Left cardiac atrium (tissue), 4 donors: ENCODE measurements at places on chromosomes 2 and 18. TPM values are rescaled to one million over a fixed set of nuclear protein-coding genes. Genes with fewer than 3 reads are reported as not detected.

Gene DSG2
- total RNA-seq, result 47.5 TPM

GRCh38 chr2:190530248-190530900 lies 4.1 kb downstream of the NEMP2 start:
- DNase-seq, result no peak

Gene LCT
- not detected for total RNA-seq

DNA sequence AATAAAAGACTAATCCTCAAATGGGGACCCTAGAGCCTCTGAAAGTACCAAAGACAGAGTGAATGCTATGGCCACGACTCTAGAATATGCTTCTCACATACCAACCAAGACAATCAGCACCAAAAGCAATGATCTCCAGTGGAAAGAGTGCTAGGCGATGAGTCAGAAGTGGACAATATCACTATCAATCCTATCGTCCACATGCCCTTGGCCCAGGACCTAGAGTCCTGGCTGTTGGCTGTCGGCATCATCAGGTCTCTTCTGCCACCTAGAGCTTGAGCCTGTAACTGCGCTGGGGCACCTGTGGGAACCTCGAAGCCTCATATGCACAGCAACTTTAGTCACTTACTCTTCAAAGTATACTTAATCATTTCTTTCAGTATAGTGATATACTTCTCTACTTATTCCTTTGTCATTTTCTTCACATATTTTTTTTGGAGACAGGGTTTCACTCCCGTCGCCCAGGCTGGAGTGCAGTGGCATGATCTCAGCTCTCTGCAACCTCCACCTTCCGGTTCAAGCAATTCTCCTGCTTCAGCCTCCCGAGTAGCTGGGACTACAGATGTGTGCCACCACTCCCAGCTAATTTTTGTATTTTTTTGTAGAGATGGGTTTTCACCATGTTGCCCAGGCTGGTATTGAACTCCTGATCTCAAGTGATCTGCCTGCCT lies 29.7 kb downstream of the NOL10 start:
- peak; percentile 65 for DNase-seq

DNA sequence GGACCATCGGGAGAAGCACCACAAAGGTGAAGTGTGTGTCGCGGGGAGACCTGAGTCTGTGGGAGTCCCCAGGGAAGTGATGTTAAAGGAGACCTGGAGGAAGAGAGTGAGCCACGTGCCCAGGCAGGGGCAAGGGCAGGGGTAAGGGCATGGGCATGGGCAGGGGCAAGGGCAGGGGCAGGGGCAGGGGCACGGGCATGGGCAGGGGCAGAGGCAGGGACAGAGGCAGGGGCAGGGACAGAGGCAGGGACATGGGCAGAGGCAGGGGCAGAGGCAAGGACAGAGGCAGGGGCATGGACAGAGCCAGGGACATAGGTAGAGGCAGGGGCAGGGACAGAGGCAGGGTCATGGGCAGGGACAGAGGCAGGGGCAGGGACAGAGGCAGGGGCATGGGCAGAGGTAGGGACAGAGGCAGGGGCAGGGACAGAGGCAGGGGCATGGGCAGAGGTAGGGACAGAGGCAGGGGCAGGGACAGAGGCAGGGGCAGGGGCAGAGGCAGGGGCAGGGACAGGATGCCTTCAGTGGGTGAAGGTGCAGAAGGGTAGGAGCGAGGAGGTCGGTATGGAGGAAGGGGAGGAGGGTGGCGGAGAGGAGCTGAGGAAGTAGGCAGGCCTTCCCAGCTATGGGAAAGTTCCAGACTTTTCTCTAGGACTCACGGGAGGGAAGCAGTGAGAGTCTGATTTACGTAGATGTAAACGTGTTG lies 33.3 kb downstream of the NTSR2 start:
- DNase-seq, result no peak

Gene GATA6
- total RNA-seq, result 59.6 TPM

Gene MOCOS
- total RNA-seq, result 1.4 TPM

GRCh38 chr2:169584005-169584877 lies at the start of gene PPIG:
Gene PPIG, plus strand, starts transcription at chr2:169584351. Its CDS starts 19,691 bp downstream, at chr2:169604042.
- DNase-seq, result peak; percentile 93

Gene LINC00305
- total RNA-seq, result not detected

Gene POLR1B
- 16.0 TPM for total RNA-seq

Gene LBX2
- 1.0 TPM for total RNA-seq

GRCh38 chr2:10930721-10931516 lies 19.2 kb downstream of the KCNF1 start:
- no peak for DNase-seq

Gene CEBPZOS
- 46.9 TPM for total RNA-seq

DNA sequence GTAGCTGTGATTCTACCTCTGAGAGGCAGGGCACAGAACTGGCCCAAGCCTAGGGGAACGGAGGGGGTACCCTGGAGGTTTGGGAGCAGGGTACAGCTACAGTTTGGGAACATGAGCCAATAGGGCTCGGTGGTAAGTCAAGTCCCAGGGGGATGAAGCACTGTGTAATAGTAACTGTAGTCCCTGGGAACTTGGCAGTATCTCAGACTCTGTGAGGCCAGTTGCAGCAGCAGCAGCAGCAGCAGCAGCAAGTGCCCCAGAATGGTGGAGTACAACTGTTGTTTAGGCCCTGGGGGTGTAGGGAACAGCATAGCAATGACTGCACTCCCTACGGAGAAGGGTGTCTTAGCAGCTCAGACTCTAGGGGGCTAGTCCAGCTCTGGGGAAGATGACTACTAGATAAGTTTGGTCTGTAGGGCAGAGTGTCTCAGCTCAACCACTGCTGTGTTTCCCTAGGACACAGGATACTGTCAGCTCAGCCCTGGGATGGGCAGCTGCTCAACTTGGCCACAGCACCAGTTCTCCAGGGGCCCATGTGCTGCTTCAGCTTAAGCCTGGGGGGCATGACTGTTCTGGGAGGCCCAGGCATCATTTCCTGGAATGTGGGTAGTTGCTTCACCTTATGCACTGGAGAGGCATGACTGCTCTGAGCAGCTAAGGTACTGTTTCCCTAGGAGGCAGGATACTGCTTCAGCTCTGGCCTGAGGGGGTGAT lies 20.5 kb downstream of the CARF start:
- DNase-seq, result no peak

Gene SOX11
- total RNA-seq, result 0.21 TPM

DNA sequence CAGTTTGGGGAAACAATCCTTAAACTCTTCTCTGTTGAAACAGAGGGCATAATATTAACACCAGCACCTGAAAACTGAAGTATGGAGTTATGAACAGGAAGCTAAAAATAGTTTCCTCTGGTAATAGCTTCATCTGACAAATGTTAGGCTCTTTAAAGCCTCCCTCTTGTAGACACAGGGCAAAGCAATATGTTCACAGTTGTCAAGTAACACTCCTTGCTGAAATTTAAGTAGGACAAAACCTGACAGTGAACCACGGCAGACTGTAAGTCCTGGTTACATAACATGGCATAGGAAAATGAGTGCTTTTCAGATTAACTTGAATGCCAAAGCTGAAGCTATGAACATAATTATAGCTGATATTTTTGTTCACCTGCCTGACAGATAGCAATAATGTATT lies 172.9 kb downstream of the CMPK2 start:
- no peak for DNase-seq

DNA sequence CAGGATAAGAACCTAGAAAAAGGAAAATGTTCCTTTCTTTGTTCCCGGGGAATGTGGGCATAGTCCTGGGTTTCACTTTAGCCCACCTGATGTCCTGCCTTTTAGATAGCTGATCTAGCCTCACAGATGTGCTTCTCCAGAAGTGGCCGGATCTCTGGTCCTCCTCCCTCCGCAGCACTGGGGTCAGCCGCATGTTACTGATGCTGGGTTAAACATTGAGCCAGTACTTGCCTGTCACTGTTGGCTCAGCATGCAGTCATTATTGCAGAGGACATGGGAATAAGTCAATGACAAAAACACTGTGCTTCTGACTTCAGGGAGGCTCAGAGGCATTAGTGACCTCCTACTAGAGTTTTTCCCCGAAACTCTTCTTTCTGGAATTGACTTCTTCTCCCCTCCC lies 27.6 kb downstream of the NCK2 start:
- no peak for DNase-seq

- DNase-seq, result no peak
Observed at GRCh38 chr18:56511996-56512395, 126.4 kb downstream of the TXNL1 start.

Gene AGXT
- total RNA-seq, result 0.24 TPM

- DNase-seq, result no peak
Observed at GRCh38 chr2:72917138-72917876, at the start of gene EMX1. Gene EMX1, plus strand, starts transcription at chr2:72917519. Its CDS starts 334 bp downstream, at chr2:72917853.
